ENCODE measurements at places on chromosomes 1 and 21.

GRCh38 chr1:63630238-63630637, 37.0 kb downstream of the PGM1 start:
- DNase-seq = no peak

DNA sequence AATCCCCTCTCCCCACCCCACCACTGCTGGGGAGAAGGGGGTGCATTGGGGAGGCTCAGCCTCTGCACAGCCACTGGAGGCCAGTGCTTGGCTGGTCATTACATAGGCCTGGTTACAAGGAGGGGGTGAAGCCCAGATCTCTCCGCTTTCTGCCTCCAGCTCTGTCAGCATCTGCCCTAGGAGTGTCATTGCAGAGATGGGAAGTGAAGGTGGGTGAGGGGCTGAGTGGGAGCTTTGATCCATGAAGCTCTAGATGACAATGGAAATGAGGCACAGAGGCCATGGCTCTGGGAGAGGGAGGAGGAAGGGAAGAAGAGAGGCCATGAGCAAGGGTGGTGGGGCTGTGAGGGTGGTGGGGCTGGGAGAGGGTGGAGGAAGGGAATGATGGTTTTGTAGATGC, 411.6 kb downstream of the MATN1 start:
- DNase-seq = no peak

GRCh38 chr1:20148571-20149500, 9.7 kb downstream of the PLA2G2F start:
- no peak for DNase-seq

GRCh38 chr21:14678973-14679574, 133.0 kb upstream of the SAMSN1 start:
- DNase-seq = no peak

DNA sequence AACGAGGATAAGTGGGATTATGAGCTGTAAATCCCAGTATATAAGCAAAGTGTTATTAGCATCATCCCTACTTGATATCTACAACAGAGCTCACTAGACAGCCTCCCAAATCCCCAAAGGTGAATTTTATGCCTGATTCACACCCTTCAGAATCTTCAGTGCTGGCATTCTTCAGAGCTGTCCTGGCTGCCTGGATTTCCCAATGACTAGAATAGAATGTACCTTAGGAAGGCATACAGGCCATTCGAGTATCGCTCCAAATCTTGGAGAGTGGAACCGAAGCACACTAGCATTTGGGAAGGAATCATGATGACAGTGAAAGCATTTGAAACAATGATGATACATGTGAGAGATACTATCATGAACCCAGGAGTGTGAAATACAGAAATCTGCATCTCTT, 22.3 kb downstream of the ZBTB40 start:
- DNase-seq = no peak

- DNase-seq = no peak
Measured at GRCh38 chr1:64851664-64852063, 106.8 kb downstream of the RAVER2 start.

GRCh38 chr1:152870831-152871730, 7.0 kb upstream of the SMCP start:
- peak; percentile 41 for DNase-seq

GRCh38 chr1:74193908-74194307, 4.1 kb downstream of the LRRIQ3 start:
- DNase-seq = no peak

DNA sequence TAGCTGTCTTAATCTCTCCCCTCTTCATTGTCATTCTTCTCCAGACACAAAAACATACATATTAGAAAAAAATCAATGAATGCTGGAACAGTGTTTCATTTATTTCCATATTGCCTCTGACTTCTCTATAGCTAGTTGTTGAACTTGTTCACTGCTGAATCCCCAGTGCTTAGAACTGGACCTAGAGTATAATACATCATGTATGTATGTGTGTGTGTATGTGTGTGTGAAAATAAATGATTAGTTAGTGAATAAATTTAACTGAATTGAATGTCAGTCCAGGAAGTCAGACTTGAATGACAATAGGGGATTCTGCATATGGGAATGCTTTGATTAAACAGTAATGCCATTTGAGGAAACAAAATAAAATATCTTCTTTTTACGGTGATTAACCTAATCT, 36.4 kb downstream of the FMO3 start:
- no peak for DNase-seq

DNA sequence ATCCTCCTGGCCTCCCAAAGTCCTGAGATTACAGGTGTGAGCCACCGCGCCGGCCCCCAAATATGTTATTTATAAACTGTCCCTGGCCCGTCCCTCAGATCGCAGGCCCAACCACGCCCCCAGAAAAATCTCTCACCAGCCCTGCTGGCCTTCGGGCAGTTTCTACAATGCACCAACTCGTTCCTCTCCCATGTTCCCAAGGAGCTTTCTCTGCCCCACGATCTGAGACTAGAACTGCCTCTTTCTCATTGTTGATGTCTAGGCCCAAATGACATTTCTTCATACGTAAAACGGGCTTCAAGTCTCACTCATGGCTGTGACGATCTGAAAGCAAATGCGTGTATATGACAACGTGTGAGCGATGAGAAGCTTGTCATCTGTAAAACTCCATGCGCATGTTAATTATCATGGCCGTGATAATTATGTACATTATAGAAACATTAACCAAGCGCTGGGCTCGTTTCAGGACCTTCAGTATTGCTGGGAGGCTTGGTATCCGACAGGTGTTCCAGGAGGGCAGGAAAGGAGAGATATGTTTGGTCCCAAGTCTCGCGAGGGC, 748 bp upstream of the NIPAL3 start:
- DNase-seq = no peak

- DNase-seq = no peak
Measured at GRCh38 chr1:56713112-56713511, 68.0 kb downstream of the PRKAA2 start.

- no peak for DNase-seq
Measured at GRCh38 chr1:98964198-98964597, 40.5 kb downstream of the PLPPR5 start.

GRCh38 chr1:165679282-165680036, 18.9 kb downstream of the ALDH9A1 start:
- no peak for DNase-seq

DNA sequence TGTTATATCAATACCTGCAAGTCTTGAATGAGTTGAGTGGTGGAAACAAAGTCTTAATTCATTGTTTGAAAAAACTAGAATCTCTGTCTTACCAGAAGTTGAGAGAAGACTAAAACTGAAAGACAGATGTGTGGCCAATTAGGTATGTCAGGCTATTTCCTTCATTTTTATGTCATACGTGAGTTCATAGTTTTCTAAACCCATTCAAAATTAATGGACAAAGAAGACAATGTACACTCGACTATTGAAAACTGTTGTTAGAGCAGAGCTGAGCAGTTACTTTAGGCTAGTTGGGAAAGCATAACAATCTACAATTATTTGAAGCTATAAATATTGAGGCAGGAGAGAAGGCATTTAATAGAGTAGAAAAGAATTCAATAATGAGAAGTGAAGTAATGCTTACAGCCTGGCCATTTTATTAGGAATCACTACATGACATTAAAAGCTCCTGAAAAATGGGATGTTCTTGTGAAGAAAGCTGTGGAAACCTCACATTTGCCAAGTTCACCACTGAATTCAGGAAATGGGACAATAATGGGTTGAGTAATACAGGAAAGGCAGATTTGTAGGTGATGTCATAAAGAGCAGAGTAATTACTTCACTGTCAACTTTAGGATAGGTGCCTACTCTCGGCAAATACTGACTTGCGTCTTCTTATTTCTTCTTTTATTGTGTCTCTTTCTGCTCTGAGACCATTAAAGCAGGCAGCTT, 204.4 kb downstream of the PLA2G4A start:
- DNase-seq = no peak

- no peak for DNase-seq
Measured at GRCh38 chr1:86872086-86872485, 41.8 kb downstream of the SELENOF start.

DNA sequence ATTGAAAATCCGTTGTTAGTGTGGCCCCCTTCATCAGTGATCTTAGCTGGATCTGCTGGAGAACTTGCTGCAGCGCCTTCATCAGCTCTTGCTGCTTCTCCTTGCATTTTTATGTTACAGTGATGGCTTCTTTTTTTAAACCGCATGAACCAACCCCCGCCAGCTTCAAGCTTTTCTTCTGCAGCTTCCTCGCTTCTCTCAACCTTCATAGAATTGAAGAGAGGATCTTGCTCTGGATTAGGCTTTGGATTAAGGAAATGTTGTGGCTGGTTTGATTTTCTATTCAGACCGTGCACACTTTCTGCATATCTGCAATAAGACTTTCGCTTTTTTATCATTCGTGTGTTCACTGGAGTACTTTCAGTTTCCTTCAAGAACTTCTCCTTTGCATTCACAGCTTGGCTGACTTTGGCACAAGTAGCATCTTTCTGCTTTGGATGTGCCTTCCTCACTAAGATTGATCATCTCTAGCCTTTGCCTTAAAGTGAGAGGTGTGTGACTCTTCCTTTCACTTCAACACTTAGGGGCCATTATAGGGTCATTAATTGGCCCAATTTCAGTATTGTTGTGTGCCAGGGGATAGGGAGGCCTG, 13.1 kb downstream of the RNF187 start:
- no peak for DNase-seq

GRCh38 chr1:208026880-208027438, 116.0 kb upstream of the CD34 start:
- no peak for DNase-seq

GRCh38 chr1:11391886-11392285, 87.1 kb upstream of the DISP3 start:
- no peak for DNase-seq

- DNase-seq = no peak
Measured at GRCh38 chr1:36132029-36132428, 7.0 kb upstream of the COL8A2 start.

DNA sequence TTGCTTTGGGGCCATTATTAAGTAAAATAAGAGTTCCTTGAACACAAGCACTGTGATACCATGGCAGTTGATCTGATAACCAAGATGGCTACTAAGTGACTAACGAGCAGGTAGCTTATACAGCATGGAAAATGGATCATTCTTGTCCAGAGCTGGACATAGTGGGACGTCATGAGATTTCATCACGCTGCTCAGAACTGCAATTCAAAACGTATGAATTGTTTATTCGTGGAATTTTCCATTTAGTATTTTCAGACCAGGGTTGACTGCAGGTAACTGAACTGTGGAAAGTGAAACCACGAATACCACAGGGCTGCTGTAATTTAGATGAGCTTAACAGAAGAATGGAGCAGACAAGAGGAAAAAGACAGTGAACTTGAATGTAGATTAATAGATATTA, 38.9 kb downstream of the CCDC18 start:
- DNase-seq = peak; percentile 49

- DNase-seq = no peak
Measured at GRCh38 chr21:43687566-43688399, 28.4 kb downstream of the RRP1B start.

- no peak for DNase-seq
Measured at GRCh38 chr1:245605480-245606156, 450.8 kb downstream of the KIF26B start.

- no peak for DNase-seq
Measured at GRCh38 chr1:67085326-67085725, 31.4 kb upstream of the SLC35D1 start.

GRCh38 chr1:232932486-232933425, 17.7 kb upstream of the NTPCR start:
- no peak for DNase-seq

- no peak for DNase-seq
Measured at GRCh38 chr1:172266528-172267174, 153.8 kb upstream of the C1orf105 start.

DNA sequence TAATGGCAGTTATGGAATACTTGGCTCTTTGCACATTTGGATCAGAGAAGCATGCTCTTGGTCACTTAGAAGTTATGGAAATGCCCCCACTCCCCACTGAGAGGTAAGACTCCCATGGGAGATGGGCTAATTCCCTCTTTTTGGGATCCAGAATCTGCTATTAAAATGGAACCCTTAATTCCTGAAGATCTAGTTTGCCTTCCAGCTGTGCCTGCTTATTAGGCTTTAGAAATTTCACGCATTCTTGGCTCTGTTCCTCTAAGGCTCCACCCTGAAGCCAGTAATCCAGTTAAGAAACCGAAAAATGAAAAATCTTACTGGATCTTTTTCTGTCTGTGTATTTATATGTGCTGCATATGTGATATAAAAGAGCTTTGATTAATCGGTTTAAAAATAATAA, 76.7 kb downstream of the USH2A start:
- DNase-seq = no peak

GRCh38 chr1:231855361-231855760, 228.8 kb downstream of the DISC1 start:
- DNase-seq = no peak

- DNase-seq = no peak
Measured at GRCh38 chr1:183693521-183693920, 40.4 kb upstream of the APOBEC4 start.
